Lower leg skin (tissue), 4 donors: ENCODE measurements at places on chromosomes 4 and X. TPM values are rescaled to one million over a fixed set of nuclear protein-coding genes. Genes with fewer than 3 reads are reported as not detected.

The GLRA3 gene
- total RNA-seq, result 0.04 TPM

The USP17L10 gene
- total RNA-seq, result not detected

The BRS3 gene
- total RNA-seq, result not detected

The CCNA2 gene
- total RNA-seq, result 3.1 TPM

The PNMA3 gene
- 0.36 TPM for total RNA-seq

The MCF2 gene
- total RNA-seq, result not detected

The GRIA2 gene
- 1.3 TPM for total RNA-seq

The STK32B gene
- 2.0 TPM for total RNA-seq

The CXCL1 gene
- total RNA-seq, result 1.6 TPM

The IL2RG gene
- 19.8 TPM for total RNA-seq

The ZNF711 gene
- total RNA-seq, result 3.2 TPM

The GSX2 gene
- total RNA-seq, result 2.8 TPM

The XKRX gene
- total RNA-seq, result 53.3 TPM

The CFP gene
- total RNA-seq, result 4.0 TPM

The DCX gene
- not detected for total RNA-seq

The PLXNB3 gene
- total RNA-seq, result 12.8 TPM

The NPY1R gene
- total RNA-seq, result 26.6 TPM

The DCLK2 gene
- total RNA-seq, result 2.3 TPM

The OTC gene
- total RNA-seq, result not detected

The KCNE5 gene
- total RNA-seq, result 0.32 TPM

The LGI2 gene
- 0.04 TPM for total RNA-seq

The NWD2 gene
- total RNA-seq, result 0.72 TPM

The BMX gene
- 2.2 TPM for total RNA-seq

The MAGEA2B gene
- not detected for total RNA-seq

The PDZD4 gene
- total RNA-seq, result 5.0 TPM

The EMCN gene
- total RNA-seq, result 5.4 TPM

The MAGEA2 gene
- not detected for total RNA-seq

The RAB41 gene
- not detected for total RNA-seq

The ARHGEF6 gene
- total RNA-seq, result 5.8 TPM

The TMPRSS11D gene
- not detected for total RNA-seq

The KCNIP4 gene
- total RNA-seq, result not detected

The FGD1 gene
- total RNA-seq, result 5.3 TPM

The LSM6 gene
- 34.6 TPM for total RNA-seq

The FRMD7 gene
- total RNA-seq, result 0.88 TPM

The ZDHHC15 gene
- 1.3 TPM for total RNA-seq

The FABP2 gene
- not detected for total RNA-seq

The HAND2 gene
- 11.0 TPM for total RNA-seq

The MGAT4D gene
- not detected for total RNA-seq

The BST1 gene
- total RNA-seq, result 6.7 TPM

The ADH6 gene
- 22.5 TPM for total RNA-seq

The CXCL11 gene
- total RNA-seq, result not detected

The ZCCHC18 gene
- total RNA-seq, result 0.16 TPM

The AFM gene
- total RNA-seq, result not detected

The C4orf54 gene
- 0.06 TPM for total RNA-seq

The RBM46 gene
- total RNA-seq, result not detected

The NEIL3 gene
- total RNA-seq, result 1.8 TPM
